Thoracic aorta (tissue), 2 donors: ENCODE measurements at places on chromosomes 3 and 15. TPM values are rescaled to one million over a fixed set of nuclear protein-coding genes. Genes with fewer than 3 reads are reported as not detected.

- H3K27me3 ChIP-seq = no peaks in the 10 kb centered on the region
- no peak overlapping the region for H3K4me3 ChIP-seq
- no peak overlapping the region for H3K27ac ChIP-seq
- H3K36me3 ChIP-seq = no peaks in the 10 kb centered on the region
- DNase-seq = no peak
These were observed 1.7 kb downstream of the TM4SF19 start for GRCh38 chr3:196336319-196337145.

GRCh38 chr3:143207338-143207961 lies 87.9 kb downstream of the CHST2 start:
- H3K36me3 ChIP-seq = no peaks in the 10 kb centered on the region
- H3K4me1 ChIP-seq = peaks cover 4% of the 10 kb centered on the region
- no peak overlapping the region for H3K4me3 ChIP-seq
- no peak for DNase-seq
- H3K27me3 ChIP-seq = no peaks in the 10 kb centered on the region

SMCO1 gene
- not detected for total RNA-seq

GSK3B gene
- 39.3 TPM for total RNA-seq

DNA sequence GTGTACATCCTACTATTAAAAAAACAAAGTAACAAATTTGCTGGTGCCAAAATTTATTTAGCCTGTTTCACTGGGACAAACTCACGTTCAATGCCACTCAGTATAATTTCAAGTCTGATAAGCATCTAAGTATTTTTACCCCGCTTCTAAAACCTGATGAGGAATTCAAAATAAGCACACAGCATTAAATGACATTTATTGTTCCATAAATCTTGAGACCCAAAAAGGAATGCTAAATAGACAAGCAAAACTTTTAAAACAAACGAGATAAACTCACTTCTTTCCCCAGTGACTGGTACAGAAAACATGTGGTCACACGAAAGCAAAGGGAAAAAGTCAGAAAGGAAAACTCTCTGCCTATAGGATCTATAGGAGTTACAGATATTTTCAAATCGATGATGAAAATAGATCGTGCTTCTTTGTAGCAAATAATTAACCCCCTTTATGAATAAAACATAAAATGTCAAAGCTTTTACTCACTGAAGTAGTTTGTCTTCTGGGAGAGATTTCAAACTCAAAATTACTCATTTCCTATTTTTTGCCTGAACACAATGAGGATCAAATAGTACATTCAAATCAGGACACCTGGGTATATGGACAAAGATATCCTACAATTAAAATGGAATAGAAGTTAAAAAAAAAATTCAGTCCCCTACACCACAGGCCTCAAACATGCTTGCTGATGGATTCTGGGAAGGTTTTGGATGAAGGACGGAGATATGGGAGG lies 51.7 kb downstream of the UBP1 start:
- H3K27me3 ChIP-seq = no peaks in the 10 kb centered on the region
- no peak overlapping the region for H3K4me3 ChIP-seq
- peaks cover 25% of the 10 kb centered on the region for H3K36me3 ChIP-seq
- H3K4me1 ChIP-seq = peaks cover 3% of the 10 kb centered on the region
- H3K27ac ChIP-seq = no peak overlapping the region
- DNase-seq = no peak

RETNLB gene
- total RNA-seq = not detected

- H3K27me3 ChIP-seq = no peaks in the 10 kb centered on the region
- H3K36me3 ChIP-seq = no peaks in the 10 kb centered on the region
- H3K4me3 ChIP-seq = no peak overlapping the region
- peaks cover 10% of the 10 kb centered on the region for H3K4me1 ChIP-seq
- DNase-seq = no peak
- H3K27ac ChIP-seq = no peak overlapping the region
These were observed 2.9 kb downstream of the MYD88 start for GRCh38 chr3:38141173-38141951.

- no peak overlapping the region for H3K4me3 ChIP-seq
- H3K4me1 ChIP-seq = no peaks in the 10 kb centered on the region
- no peak overlapping the region for H3K27ac ChIP-seq
- no peaks in the 10 kb centered on the region for H3K27me3 ChIP-seq
- peak; percentile 7 for DNase-seq
These were observed 187.1 kb upstream of the DNAJC19 start for GRCh38 chr3:181176601-181177000.

HTR3E gene
- not detected for total RNA-seq

DNA sequence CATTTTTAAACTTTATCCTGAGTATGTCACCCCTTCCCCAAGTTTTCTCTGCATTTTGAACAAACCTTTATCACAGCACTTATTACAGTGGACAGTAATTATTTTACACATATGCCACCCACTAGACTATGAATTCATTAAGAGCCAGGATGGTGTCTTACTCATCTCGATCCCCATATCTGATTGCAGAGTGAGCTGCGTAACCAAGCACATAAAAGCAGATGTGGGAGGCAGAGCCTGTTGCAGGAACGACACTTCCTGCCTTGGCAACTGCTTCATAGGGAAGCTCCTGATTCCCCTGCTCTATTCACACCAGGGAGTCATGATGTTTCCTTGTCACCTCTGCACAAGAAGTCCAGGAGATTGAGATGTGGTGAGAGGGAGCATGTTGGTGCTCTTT lies 91.1 kb downstream of the MINAR1 start:
- no peaks in the 10 kb centered on the region for H3K4me1 ChIP-seq
- no peak overlapping the region for H3K4me3 ChIP-seq
- H3K27ac ChIP-seq = no peak overlapping the region

CACNA2D2 gene
- total RNA-seq = 4.2 TPM

ANKRD63 gene
- not detected for total RNA-seq

DNA sequence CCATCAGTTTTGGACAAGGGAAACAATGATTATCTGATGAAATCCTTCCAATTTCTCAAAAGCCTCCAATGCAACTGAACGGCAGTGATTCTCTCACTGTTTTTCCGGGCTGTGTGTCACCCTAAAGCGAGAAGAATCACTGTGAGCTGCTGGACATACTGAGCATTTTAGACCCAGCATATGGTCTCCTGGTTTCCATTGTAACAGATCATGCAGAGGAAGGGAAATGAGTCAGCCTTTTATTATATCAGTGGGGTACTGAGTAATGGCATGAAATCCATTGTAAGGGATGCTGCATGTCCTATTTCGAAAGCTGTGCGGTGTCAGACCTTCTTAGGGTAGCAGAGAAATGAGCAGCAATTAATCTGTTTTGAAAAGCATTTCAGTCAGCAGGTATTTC lies 287.1 kb downstream of the IL5RA start:
- H3K27ac ChIP-seq = no peak overlapping the region
- no peaks in the 10 kb centered on the region for H3K27me3 ChIP-seq
- no peaks in the 10 kb centered on the region for H3K4me1 ChIP-seq
- DNase-seq = no peak

GRCh38 chr15:62138124-62138523 lies 27.0 kb downstream of the C2CD4B start:
- DNase-seq = no peak
- H3K27me3 ChIP-seq = no peaks in the 10 kb centered on the region
- no peak overlapping the region for H3K27ac ChIP-seq
- H3K4me1 ChIP-seq = peaks cover 9% of the 10 kb centered on the region
- H3K4me3 ChIP-seq = no peak overlapping the region

CLDN18 gene
- total RNA-seq = not detected

AKAP13 gene
- total RNA-seq = 273 TPM

- no peak overlapping the region for H3K27ac ChIP-seq
- no peaks in the 10 kb centered on the region for H3K27me3 ChIP-seq
- H3K36me3 ChIP-seq = no peaks in the 10 kb centered on the region
- H3K4me3 ChIP-seq = no peak overlapping the region
- DNase-seq = no peak
These were observed 120.3 kb upstream of the TJP1 start for GRCh38 chr15:29942548-29942947.

GRCh38 chr3:188729422-188729821 lies 442.3 kb upstream of the TPRG1 start:
- peaks cover 25% of the 10 kb centered on the region for H3K4me1 ChIP-seq
- no peaks in the 10 kb centered on the region for H3K27me3 ChIP-seq
- no peaks in the 10 kb centered on the region for H3K36me3 ChIP-seq

IL20RB gene
- 0.71 TPM for total RNA-seq

DNA sequence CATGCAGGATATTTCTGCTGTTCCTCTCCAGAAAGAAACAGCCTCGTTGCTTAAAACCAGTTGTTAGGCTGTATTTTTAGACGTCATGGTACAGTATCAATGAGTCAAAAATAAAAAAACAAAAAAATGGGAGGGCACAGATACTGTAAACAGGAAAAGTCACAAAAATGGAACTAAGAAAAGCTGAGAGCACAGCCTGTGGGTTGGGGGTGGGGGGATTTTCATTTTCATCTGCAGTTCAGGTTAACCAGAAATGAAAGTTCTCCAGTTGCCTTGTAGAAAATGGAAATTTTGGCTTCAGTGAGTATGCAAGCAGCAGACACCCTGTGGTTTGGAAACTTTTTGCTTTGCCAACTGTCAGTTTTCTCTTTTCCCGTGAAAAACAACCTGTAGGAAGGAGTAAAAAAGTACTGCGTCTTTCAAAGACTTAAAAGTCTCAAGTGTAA lies 59.0 kb downstream of the FRMD4B start:
- no peaks in the 10 kb centered on the region for H3K36me3 ChIP-seq
- H3K27me3 ChIP-seq = no peaks in the 10 kb centered on the region
- no peak for DNase-seq
- peak overlapping the region; percentile 49 for H3K4me3 ChIP-seq
- peak overlapping the region; percentile 57 for H3K27ac ChIP-seq

- DNase-seq = no peak
- no peak overlapping the region for H3K27ac ChIP-seq
- no peaks in the 10 kb centered on the region for H3K4me1 ChIP-seq
- no peak overlapping the region for H3K4me3 ChIP-seq
These were observed 934.0 kb downstream of the VGLL3 start for GRCh38 chr3:86056962-86057361.

MESD gene
- total RNA-seq = 36.8 TPM

DNA sequence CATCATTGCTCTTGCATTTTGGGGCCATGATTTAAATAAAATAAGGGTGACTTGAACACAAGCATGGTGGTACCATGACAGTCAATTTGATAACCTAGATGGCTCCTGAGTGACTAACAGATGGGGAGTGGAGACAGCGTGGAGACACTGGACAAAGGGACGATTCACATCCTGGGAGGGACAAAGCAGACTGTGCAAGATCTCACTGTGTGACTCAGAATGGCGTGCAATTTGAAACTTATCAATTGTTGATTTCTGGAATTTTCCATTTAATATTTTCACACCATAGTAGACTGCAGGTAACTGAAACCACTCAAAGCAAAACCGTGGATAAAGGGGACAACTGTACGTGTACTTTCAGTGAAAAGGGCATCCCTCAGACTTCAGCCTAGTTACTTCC lies 25.5 kb downstream of the MCCC1 start:
- no peak overlapping the region for H3K4me3 ChIP-seq
- no peak for DNase-seq
- H3K27ac ChIP-seq = no peak overlapping the region
- H3K4me1 ChIP-seq = no peaks in the 10 kb centered on the region
- no peaks in the 10 kb centered on the region for H3K27me3 ChIP-seq

DNA sequence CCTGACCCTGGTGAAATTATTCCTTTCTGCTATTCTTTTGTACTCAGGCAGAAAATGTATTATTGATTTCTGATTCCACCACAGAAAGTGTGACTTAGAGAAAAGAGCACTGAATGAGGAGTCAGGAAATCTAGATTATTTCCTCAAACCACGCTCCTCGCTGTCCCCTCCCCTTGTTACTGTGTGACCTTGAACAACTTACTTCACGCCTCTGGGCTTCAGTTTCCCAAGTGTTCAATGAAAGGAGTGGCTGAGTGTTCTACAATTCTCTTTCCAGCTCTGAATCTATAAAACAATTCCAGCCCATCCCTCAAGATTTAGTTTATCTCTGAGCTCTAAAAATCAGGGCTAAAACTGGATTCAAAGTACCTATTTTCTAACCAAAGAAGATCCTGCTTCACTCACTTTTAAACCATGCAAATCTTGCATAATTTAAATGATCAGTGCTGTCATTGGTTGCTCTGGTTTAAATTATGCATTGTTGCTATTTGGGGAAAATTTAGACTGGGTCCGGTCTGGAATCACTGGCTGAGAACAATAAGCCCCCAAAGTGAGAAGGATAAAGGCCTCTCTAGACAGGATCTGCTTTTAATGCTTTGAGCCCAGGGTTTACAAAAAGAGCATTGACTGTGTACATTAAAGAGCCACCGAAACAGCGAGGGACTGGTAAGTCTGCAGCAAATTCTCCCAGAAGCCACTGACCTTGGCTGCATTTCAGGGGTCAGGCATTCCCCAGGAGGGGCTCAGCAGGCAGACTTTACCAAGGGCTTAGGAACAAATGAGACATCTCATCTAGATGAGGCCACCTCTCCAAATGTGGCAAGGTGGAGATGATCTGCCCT lies 3.2 kb downstream of the TNIK start:
- DNase-seq = no peak
- no peaks in the 10 kb centered on the region for H3K36me3 ChIP-seq
- no peak overlapping the region for H3K27ac ChIP-seq
- no peaks in the 10 kb centered on the region for H3K4me1 ChIP-seq
- H3K4me3 ChIP-seq = no peak overlapping the region

- DNase-seq = no peak
- H3K36me3 ChIP-seq = peaks cover 9% of the 10 kb centered on the region
- H3K4me1 ChIP-seq = no peaks in the 10 kb centered on the region
- no peaks in the 10 kb centered on the region for H3K27me3 ChIP-seq
- H3K4me3 ChIP-seq = no peak overlapping the region
These were observed 16.1 kb upstream of the CSPG5 start for GRCh38 chr3:47594792-47595191.

EPHB1 gene
- total RNA-seq = 0.71 TPM

GRCh38 chr15:31403096-31403495 lies 76.5 kb downstream of the KLF13 start:
- H3K27me3 ChIP-seq = no peaks in the 10 kb centered on the region
- peak overlapping the region; percentile 76 for H3K27ac ChIP-seq
- no peaks in the 10 kb centered on the region for H3K36me3 ChIP-seq
- H3K4me1 ChIP-seq = peaks cover 30% of the 10 kb centered on the region
- H3K4me3 ChIP-seq = peak overlapping the region; percentile 29

DLL4 gene
- total RNA-seq = 13.0 TPM

- no peak overlapping the region for H3K27ac ChIP-seq
- H3K36me3 ChIP-seq = no peaks in the 10 kb centered on the region
- no peaks in the 10 kb centered on the region for H3K27me3 ChIP-seq
- no peak overlapping the region for H3K4me3 ChIP-seq
These were observed 264.2 kb upstream of the TLE3 start for GRCh38 chr15:70361891-70362290.

DNA sequence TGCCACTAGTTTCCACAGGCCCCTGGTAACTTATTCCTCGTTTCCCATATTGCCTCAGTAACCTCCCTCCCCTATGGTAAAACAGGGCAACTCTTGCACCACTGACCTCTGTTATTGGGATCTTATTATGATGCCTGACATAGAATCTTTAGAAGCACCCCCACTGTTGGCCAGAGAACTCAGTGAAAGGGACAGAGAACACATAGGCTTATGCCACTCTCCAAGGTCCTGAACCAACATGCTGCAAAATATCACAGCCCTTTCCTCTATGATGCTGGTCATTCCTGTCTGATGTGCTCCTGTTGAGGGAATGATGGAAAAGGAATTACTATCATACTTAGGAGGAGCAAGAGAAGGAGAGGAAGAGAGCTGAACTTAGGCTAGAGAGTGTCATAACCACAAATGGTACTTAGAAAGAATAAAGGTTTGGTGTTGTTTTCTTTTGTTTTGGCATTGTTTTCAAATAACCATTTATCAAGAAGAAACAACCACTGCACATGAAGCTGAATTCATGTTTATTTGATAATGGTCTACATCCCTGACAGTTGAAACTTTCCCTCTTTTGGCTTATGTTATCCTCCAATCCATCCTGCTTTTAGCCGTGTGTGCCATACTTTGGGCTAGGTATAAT lies 330.2 kb downstream of the EPHB1 start:
- H3K36me3 ChIP-seq = no peaks in the 10 kb centered on the region
- DNase-seq = no peak
- no peak overlapping the region for H3K4me3 ChIP-seq
- no peak overlapping the region for H3K27ac ChIP-seq

UBAP1L gene
- total RNA-seq = 11.0 TPM
